ENCODE measurements at places on chromosomes 16 and 17. TPM values are rescaled to one million over a fixed set of nuclear protein-coding genes. Genes with fewer than 3 reads are reported as not detected.

GRCh38 chr16:52634528-52634927 is 87.6 kb upstream of the TOX3 start:
- DNase-seq = no peak

GRCh38 chr16:70475054-70475871 is 20.9 kb downstream of the FCSK start:
- peak; percentile 35 for DNase-seq

DNA sequence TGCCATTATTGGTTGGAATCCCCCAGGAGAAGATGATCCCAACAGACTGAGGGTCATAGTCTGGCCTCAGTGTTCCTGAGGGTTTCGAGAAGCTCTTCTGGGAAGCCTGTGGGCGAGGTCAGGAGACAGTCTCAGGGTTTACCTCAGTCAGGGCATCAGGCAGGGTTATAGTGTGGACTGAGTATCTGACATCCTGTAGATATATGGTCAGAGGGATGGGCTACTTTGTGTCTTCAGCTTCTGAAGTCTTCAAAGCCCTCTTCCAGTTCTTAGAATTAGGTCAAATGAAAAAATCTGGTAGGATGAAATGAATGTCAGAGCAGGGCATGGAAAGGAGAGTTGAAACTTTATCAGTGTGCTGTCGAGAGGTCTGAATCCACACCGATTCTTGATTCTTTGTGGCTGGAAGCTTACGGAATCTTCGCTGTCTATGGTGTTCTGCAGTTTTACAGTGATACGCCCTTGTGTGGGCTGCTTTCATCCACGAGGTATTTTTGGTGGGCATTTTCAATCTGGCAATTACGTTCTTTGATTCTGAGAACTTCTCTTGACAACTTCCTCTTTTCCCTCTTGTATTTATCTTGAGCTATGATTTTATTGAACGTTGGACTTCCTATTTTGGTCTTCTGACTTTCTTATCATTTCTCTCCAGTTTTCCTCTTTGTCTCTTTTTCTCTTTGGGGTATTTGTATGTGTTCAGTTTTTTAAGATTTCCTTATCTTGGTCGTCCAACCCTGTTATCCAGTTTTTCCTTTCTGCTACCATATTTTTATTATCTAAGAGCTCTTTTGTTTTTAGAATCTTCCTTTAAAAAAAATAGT is 30.4 kb downstream of the BPTF start:
- DNase-seq = no peak

DNA sequence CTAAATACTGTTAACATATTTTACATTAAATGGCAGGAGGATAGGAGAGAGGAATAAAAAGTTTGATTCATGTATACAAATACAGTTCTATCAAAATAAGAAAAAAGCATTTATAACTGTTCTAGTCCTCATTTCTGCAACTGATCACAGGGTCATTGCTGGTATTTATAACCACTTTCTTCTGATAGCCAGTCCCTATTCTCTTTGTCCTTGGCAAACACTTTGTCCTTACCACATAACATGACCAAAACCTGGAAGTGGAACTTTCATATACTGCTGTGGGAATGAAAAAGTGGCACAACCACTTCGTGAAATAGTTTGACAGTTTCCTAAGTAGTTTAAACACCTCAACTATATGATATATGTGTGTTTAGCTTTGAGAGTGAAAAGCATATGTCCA is 83.3 kb downstream of the CDRT15 start:
- DNase-seq = no peak

GRCh38 chr16:80065541-80065940 is 465.0 kb upstream of the MAF start:
- no peak for DNase-seq

DNA sequence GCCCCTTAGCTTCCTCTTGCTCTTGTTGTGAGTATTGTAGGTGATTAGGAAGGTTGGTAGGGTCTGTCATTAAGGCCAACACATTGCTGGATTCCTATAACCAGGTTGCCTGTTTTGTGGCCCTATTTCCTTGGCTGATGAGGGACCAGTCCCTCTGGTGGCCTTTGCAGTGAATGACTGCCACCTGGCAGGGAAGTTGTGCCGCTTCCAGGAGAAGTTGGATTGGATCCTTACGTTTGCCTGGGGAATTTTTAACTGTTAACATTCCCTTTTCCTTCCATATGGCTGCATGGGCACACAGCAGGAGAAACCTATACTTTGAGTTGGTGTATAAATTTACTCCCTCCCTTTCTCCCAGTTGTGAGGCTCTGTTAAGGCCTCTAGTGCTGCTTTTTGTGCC is 32.4 kb downstream of the LCMT1 start:
- DNase-seq = peak; percentile 70

- peak; percentile 47 for DNase-seq
Observed at GRCh38 chr17:6163612-6164333, 93.6 kb downstream of the WSCD1 start.

GRCh38 chr16:83420206-83420760 is 387.5 kb upstream of the HSBP1 start:
- no peak for DNase-seq

DNA sequence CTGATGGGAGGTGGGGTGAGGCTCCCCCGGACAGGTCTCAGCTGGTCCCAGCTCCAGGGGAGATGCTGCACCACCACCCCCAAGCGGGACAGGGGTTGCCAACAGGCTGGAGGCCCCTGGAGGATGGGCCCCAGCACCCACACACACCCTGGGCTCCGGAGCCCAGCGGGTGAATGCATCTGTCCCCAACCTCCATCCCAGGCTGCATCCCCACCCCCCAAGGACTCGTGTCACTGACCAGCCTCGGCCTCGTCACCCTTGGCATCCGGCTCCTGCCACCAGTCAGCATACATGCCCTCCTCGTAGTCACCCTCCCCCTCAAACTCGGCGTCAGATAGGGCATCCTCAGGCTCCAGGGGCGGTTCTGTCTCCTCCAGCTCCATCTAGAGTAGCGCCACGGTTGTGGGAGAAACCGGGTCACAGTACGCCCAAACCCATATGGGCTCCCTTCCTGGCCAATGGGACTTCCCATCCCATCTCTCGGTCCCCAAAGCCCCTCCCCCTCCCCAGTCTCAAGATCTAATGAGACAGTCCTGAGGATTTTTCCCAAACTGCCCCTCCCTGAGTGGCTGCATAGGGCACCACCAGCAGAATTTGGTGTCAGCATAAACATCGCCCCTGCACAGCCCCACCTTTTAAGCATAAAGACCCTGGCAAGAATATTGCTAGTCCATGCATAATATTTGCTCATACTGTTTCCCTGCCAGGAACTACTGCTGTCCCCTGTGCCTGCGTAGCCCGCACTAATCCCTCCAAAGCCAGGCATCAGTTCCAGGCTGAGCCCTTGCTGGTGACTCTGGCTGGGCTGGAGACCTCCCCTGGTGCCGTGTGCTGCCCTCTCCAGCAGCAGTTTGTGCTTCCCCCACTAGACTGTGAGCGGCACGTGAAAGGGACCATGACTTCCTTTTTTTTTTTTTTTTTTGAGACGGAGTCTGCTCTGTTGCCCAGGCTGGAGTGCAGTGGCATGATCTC is 8.4 kb downstream of the P3H4 start:
- DNase-seq = peak; percentile 63

- no peak for DNase-seq
Observed at GRCh38 chr17:59616253-59616920, 3.3 kb upstream of the CLTC start.

- DNase-seq = peak; percentile 92
Observed at GRCh38 chr17:78717431-78717980, 64.6 kb downstream of the CYTH1 start.

GRCh38 chr17:61322325-61323002 is 77.2 kb upstream of the TBX2 start:
- no peak for DNase-seq

GRCh38 chr16:11498683-11499082 is 88.0 kb downstream of the LITAF start:
- DNase-seq = no peak

Gene MMP25
- 0.95 TPM for total RNA-seq

Gene KRTAP3-1
- total RNA-seq = not detected

Gene C1QL1
- total RNA-seq = 68.2 TPM

Gene CHST6
- total RNA-seq = not detected

Gene DDX28
- 49.0 TPM for total RNA-seq

Gene SPAG5
- 91.2 TPM for total RNA-seq

Gene DDX42
- 52.8 TPM for total RNA-seq

All from G401 (cell line).